ENCODE measurements at places on chromosomes 1 and 21.

DNA sequence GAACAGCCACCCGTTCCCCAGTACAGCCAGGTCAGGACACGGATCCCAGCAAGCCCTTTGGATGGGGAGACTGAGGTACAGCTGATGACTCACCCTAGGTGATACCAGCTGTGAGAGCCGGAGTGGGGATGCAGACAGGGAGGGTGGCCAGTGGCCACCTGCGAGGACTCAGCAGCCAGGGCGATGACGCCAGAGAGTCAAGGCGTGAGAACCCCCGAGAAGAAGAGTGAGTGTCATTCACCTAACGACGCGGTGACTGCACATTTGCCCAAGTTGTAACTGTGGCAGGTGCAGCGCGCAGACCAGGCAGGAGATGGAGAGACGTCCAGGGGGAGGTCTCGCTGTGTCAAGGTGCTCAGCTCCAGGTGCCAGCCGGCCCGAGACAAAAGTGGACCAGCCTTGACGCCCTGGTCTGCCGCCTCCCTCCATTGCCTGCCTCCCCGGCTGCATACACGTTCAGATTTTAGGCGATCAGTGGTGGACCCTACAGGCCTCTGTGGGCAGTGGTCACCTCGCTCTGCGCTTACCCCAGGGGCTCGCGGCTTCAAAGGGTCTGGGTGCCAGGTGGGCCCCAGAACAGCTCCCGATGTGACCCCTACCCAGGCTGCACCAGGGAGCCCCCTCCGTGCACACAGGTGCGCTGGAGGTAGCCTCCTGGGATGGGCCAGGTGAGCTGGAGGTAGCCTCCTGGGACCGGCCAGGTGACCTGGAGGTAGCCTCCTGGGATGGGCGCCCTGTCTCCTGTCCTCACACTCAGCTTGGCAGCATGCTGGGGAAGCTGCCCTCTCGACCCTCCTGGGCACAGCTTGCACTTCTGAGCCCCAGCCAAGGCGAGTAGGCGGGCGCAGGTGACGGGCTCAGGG is 11.9 kb downstream of the LRRC3 start:
- DNase-seq, result no peak

- no peak for DNase-seq
These were observed 155.2 kb downstream of the FOXD2 start for GRCh38 chr1:47593013-47593568.

GRCh38 chr1:150511551-150511950 is 3.6 kb downstream of the ECM1 start:
- no peak for DNase-seq

- DNase-seq, result no peak
These were observed 11.1 kb downstream of the ZFYVE9 start for GRCh38 chr1:52153010-52153409.

DNA sequence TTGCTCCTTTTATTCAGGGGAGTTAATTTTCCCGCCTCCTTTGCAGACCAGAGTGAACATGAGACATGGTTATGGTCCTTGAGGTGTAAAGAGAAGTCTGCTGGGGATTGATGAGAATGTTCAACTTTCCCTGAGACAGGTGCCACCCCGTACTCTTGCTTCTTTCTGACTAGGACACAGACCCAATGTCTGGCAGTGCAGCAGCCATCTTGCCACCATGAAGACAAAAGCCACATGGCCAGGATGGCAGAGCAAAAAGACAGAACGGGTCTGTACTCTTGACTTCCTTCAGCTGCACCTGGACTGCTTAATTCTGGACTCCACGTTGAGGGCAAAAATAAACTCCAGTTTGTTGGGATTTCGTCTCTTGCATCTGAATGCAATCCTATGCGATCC is 54.1 kb downstream of the KLHDC7A start:
- DNase-seq, result no peak

DNA sequence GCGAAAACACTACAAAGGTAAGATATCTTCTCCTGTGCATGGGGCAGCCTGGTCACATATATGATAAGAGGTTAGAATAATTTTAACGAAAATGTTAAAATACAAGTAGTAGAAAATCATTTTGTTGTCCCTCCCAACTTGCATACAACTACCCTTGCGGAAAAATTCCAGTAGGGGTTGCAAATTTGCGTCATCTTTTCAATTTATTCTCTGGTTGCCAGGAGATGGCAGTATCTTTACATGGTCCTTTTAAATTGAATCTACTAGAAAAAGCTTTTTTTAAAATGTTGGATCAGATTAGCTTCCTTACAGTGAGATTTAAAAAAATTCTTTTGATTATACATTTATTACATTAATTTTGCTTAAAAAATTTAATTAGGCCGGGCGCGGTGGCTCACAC is 10.9 kb downstream of the S100PBP start:
- no peak for DNase-seq

GRCh38 chr1:48418742-48419141 is 53.3 kb downstream of the SPATA6 start:
- no peak for DNase-seq

GRCh38 chr1:192801451-192801850 is 7.4 kb upstream of the RGS2 start:
- no peak for DNase-seq

DNA sequence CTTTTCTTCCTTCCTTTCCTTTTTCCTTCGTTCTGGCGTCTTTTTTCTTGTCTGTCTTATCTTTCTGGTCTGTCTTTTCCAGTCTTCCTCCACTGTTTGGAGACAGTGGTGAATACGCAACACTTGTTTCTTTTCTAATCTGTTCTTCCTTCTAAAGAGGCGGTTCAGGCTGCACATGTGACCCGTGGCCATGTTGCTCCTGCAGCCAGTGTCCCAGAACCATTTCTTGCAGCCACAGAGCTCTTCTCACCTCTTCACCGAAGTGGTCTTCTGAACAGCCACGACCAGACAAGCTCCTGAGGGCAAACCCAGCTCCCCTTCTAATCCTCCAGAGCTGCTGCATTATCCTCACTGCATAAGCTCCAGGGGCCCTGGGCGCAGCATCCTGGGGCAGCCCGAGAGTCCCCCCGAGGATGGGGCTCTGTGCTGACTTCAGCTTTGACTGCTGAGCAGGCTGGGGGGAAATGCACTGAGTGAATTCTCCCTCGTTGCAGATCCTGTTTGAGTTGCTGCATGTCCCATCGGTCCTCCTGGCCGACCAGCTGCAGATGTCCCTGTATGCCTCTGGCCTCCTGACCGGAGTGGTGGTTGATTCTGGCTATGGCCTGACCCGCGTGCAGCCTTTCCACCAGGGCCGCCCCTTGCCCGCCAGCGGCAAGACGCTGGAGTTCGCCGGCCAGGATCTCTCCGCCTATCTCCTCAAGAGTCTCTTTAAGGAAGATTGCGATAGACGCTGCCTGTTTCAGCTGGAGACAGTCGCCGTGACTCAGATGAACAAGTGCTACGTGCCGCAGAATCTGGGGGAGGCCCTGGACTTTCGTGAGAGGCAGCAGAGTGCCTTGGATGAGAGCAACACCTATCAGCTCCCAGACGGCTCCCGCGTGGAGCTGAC is 70.4 kb downstream of the ACTL8 start:
- no peak for DNase-seq

- no peak for DNase-seq
These were observed 97.0 kb downstream of the COQ8A start for GRCh38 chr1:227037121-227037520.

GRCh38 chr1:172121081-172121717 is 279.9 kb downstream of the DNM3 start:
- DNase-seq, result no peak

DNA sequence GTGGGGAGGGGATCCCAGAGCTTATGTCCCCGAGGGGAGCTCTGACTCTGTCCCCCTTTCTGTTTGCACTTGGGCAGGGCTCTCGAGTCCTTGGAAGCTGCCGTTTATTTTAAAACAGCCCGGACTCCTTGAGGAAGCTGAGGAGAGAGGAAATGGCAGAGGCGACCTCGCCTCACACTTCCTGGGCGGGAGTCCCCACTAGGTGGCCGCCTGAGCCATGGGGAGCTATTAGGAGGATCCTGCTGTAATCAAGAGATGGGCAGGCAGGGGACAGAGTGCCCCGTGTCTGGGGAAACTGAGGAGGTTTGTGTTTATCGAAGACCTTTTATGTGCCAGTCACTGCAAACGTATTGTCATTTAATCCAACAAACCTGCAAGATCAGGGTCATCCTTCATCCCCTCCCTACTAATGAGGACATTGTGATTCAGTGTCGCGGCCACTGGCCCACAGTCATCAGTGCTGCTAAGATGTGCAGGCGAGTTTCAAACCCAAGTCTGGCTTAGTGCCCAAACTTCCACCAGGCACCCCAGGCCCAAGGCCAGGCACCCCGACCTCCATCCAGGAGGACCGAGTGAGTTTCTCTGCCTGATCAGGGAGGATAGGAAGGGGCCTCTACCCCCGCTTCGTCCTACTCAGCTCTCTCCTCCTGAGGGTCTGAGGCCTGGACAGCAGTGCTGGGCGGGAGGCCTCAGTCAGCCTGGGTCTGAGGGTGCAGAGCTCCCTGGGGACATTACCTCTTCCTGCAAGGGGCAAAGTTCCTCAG is 316.9 kb upstream of the VAMP3 start:
- no peak for DNase-seq

DNA sequence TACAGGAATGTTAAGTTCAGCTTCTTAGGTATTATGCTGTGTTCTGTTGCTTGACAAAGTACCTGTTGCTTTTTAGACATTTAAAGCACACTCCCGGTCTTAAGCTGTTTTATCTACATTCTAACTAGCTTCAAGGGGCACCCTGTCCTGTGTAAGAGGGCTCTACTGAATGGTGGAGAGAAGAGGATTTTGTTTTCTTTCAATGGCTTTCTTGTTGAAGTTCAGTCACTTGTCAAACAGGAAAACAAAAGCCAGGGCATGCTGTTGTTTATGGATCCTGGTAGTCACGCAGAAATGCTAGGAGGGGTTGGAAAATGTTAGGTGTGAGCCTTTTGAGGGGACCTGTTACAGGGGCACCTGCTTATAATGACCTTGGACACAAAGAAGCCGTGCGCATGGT is 30.7 kb downstream of the PGM1 start:
- DNase-seq, result no peak

DNA sequence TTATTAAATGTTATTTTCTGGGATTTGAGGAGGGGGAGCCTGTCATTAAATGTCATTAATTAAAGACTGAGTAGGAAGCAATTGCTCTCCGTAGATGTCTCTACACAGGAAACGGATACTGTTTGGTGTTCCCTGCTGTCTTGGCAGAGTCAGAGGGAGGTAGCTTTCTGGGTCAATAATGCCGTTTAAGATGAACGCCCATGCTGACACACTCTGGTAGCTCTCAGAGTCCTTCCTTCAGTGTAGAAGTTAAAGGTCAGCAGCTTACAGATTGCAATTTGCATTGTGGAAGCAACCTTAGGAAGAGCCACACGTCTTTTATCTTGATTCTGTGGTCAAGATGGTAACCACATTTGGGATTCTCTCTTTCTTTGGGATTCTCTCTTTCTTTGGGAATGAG is 257.5 kb downstream of the KIF26B start:
- no peak for DNase-seq

- no peak for DNase-seq
These were observed 887.1 kb downstream of the LRRIQ3 start for GRCh38 chr1:73310797-73311381.

DNA sequence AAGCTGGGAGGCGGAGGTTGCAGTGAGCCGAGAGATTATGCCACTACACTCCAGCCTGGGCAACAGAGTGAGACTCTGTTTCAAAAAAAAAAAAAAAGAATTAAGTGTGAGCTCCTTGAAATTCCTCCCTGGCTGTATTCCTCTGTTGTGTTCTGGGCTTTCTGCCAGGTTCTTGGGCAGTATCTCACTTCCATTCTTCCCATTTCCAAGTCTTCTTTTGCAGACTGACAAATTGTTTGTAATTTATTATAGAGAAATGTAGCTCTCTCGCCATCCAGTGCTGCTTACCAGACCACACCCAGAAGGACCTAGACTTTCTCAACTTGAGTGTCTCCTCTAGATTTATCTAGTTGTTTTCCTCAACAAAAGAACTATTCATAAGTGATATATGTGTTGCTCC is 105.0 kb upstream of the ADGRL2 start:
- DNase-seq, result no peak

DNA sequence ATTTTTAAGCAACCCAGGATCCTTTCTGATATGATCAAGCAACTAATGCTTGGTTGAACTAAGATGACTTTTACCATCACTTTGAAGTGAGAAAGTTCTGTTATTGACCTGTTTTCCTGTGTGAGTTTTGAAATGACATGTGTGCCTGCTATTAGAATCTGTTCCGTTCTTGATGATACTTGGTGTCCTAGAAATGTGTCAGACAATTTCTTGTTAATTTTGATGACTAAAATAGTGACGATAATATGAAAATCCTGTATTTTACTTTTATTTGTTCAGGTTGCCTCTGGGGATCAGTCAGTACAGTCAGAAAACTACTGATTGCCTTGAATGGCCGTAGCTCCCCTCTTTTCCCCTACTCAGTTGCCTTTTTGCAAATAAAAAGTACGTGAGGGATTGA is 228.0 kb downstream of the RYR2 start:
- no peak for DNase-seq

DNA sequence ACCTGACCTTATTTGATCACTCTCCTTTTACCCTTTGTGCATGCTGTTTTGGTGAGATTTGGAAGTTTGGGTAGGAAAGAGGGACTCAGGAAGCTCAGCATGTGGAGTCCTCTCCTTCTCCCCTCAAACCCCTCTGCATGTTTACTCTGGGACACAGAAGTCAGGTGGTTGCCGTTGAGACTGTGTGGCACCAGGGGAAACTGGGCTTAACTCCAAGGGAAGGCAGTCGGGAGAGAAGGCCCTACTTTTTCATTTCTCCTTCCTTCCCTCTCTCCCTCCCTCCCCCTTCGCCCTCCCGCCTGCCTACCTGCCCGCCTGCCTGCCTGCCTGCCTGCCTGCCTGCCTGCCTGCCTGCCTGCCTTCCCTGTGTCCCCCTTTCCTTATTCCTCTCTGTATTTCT is 34.8 kb upstream of the TTC22 start:
- no peak for DNase-seq

DNA sequence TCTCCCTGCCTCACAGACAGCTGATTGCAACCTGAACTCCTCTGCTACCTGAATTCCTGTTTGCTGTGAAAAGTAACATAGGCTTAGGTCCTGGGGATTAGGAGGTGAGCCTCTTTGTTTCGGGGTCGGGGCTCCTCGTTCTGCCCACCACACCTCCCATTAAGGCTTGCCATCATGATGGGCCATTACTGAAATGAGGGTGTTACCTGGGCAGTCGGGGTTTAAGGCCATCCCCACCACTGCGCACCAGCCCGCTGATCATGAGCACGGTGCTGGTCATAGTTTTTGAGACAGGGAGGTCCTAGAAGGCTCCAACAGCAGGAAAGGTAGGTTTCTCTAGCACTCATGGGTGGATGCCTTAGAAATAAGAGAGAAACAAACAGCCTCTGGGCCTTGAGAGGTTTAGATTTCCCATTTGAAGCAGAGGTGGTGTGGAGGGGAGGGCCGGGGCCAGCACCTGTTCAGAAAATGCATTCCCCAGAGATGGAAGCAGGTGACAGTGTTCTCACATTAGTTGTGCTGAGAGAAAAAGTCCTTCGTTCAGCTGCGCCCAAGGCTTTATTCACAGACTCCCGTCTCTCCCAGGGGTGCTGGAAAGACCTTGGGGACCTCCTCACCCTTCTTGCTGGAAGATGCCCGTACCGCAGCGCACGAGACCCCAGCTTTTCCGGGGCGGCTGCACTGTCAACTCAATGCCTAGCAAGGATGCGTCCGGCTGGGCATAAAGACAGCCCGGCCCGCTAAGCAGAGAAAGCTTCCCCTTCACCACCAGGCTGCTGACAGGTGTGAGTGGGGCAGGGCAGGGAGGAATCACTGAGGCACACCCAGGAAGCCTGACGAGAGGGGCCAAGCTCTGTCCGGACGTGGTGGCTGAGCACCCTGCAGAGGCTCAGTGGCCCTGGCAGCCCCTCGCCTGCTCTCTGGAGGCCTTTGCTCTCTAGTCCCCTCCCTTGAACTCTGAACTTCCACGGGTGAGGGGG is 125.5 kb downstream of the PGBD5 start:
- DNase-seq, result no peak
